Stomach (tissue), 19 donors: ENCODE measurements at places on chromosomes 16 and 17. TPM values are rescaled to one million over a fixed set of nuclear protein-coding genes. Genes with fewer than 3 reads are reported as not detected.
A peak's percentile ranks its signal among the peaks of the same experiment; 100 is the strongest.

GRCh38 chr17:57338257-57338914, 82.1 kb downstream of the MSI2 start:
- no peak for DNase-seq

GRCh38 chr17:27531469-27531961, 75.3 kb downstream of the KSR1 start:
- no peak for DNase-seq

GRCh38 chr17:32852811-32853210, 24.1 kb downstream of the MYO1D start:
- no peak for DNase-seq

- peak; percentile 85 for DNase-seq
Observed at GRCh38 chr17:40097931-40098845, 2.2 kb downstream of the NR1D1 start.

GRCh38 chr17:35849469-35850348, 19.0 kb downstream of the HEATR9 start:
- DNase-seq: peak; percentile 84

PRSS27 gene
- 0.76 TPM for polyA plus RNA-seq

GRCh38 chr16:27859020-27859419, 204.5 kb downstream of the GSG1L start:
- DNase-seq: no peak

ALDH3A1 gene
- 31.0 TPM for polyA plus RNA-seq

DNA sequence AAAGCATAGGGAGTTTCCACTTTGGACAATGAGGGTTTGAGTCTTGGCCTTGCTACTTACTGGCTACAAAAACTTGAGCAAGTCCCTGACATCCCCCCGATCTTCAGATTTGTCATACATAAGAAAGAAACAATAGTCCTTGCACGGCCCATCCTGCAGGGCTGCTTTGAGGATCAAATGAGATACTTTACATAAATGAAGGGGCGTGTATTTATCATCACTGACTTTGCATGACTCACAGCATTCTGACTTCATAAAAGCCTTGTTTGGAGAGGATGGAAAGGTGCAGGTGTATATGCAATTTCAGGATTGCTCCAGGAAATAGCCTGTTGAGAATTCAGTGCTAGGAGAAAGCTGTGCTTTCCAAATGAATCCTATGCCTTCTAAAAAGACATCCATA, 465.0 kb upstream of the MAF start:
- no peak for DNase-seq

- no peak for DNase-seq
Observed at GRCh38 chr17:282000-282911, 70.4 kb downstream of the RPH3AL start.
